Activated T-cell treated with anti-CD3 and anti-CD28 coated beads for 24 hours (primary cell): ENCODE measurements at places on chromosomes 1 and 21.

GRCh38 chr1:5973771-5974170 is 18.5 kb downstream of the NPHP4 start:
- no peak for DNase-seq

DNA sequence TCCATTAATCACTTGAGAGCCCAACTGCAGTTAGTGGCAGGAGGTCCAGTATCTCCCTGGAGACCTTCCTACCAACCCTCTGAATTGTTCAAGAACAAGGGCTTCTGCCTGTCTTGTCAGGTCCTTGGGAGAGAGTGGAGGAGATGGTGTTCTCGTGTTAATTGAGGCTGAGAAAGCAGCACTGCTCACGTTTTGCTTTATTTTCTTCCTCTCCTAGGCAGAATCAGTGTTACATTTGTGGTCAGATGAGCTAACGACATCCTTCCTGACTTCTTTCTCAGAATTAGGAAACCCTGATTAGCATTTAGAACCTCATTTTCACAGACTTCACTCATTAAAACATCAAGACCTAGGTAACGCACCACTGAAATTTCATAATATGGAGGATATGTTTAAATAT is 26.4 kb upstream of the LRIG2 start:
- DNase-seq: no peak

DNA sequence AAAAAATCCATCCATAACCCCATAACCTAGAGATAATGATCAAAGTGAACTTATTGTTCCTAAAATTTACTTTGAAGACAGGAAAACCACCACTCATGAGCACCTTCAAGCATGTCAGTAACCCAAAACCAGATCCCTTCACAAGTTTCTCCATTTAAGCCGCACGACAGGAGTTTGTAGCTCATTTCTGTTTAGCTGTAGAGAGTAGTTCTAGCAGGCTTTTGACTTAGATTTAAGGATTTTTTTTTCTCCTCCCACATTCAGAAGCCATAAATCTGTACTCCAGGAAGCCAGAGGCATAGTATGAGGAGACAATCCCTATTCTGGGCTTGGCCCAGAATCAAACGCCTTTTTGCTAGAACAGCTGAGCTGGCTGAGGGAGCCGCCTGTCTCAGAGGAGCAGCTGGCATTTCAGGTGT is 25.6 kb downstream of the TOMM20 start:
- DNase-seq: no peak

GRCh38 chr1:192861860-192862259 is 53.0 kb downstream of the RGS2 start:
- no peak for DNase-seq

DNA sequence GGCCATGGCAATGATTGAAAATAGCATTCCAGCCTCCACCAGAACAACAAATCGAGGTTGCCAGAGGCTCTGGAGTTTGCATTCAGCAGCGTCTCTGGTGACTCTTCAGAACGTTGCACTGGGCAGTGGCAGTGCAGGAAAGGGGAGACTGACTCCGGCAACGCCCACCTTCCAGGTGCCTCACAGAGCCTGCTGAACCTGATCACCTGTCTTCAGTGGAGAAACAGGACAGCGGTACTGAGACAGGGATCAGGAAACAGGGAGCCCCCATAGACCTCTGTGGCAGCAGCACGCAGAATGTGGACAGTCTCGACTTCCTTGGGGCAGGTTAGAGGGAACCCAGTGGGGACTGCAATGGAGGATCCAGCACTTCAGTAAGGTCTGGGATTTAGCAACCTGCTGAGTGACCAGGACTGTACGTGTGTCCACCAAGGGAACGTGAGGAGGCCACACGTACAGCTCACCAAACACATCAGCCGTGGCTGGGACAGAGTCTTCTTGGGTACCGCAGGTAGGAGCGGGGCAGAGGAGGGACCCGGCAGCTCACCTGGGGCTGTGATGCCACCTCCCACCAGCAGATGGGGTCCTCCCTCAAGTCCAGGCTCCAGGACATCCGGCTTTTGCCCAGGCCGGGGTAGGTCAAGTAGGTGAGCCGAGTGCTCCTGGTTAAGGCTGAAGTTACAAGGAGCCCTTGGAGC is 128.6 kb downstream of the PRDM2 start:
- no peak for DNase-seq

- no peak for DNase-seq
Observed at GRCh38 chr1:61241973-61242381, 159.6 kb downstream of the NFIA start.

- DNase-seq: no peak
Observed at GRCh38 chr1:212554401-212554800, 54.2 kb upstream of the ATF3 start.

- no peak for DNase-seq
Observed at GRCh38 chr1:17272646-17273045, 23.7 kb downstream of the PADI3 start.

DNA sequence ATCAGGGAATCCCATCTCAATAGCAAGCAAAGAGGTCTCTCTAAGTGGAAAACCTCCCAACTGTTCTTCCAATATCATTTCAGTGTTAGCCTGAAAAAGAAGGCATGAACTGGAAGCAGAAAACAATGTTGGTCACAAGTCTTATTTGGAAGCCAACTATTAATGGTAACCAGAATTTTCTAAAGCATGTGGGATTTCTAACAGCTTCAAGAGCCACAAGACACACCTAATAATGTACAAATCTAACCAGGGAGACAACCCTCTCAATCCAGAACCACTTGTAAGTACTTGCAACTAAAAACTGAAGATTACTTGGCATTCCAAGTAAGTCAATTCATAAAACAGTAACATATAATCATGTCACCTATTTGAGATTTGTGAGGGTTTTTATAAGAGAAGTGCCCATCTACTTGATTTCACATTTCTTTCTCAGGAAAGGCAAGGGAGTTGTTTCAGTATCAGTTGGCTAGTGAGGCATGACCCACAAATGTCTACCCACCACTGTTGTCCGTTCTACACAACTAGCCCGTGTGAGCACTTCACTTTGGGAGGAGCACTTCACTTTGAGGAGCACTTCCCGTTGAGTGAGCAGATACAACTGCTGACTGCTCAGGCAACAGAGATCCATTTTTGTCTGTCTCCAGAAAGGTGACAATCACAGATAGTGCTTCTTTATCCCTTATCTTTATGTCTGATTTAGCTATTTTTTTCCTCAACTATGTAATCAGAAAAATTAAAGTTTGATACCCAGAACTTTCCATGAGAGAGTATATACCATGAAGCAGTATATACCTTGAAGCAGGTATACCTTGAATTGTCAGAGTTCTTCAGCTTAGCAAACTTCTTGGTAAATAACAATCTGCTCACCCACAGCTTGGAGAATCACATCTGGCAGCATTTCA is 11.1 kb downstream of the STX6 start:
- DNase-seq: no peak

GRCh38 chr1:163203561-163203960 is 845 bp upstream of the RGS5 start:
- DNase-seq: no peak

DNA sequence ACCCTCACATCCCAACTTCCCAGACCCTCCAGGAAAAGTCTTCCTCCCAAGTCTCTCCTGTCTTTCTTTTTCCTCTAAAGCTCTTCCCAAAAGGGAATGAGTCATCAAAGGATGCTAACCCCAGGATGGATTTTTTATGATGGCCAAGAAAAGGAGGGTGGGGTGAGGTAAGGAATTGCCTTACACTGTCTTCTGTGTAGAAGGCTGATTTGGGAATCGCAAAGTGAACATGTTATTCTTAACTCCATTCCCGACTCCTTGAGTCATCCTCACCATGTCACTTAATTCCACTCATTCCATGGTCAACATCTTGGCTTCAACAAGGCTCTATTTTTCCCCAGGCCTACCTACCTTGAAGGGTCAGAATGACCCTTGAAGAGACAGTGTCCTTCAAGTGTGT is 44.0 kb downstream of the TBX15 start:
- DNase-seq: no peak

GRCh38 chr1:9443913-9444445 is 95.3 kb upstream of the SLC25A33 start:
- no peak for DNase-seq

DNA sequence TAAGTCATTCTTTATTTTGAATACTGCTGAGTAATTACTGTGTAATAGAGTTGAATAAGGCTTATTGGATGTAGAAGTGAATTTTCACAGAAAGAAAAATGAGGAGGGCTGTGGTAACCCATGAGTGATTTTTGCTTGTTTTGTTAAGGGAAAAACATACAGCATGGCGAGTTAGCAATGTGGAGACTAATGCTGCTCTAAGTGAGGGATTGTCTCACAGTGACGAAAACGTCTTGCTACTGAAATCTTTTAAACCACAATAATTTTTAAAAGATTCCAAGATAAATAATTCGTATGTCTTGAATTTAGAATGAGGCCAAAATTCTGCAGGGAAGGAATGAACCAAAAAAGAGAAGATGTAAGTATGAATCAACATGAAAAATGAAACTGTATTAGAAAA is 16.2 kb upstream of the PLA2G4A start:
- DNase-seq: no peak

- no peak for DNase-seq
Observed at GRCh38 chr1:82143108-82143833, 342.5 kb downstream of the ADGRL2 start.

- DNase-seq: no peak
Observed at GRCh38 chr21:38520511-38520910, 22.2 kb upstream of the ERG start.

GRCh38 chr1:18901147-18901951 is 1.0 kb downstream of the ALDH4A1 start:
- no peak for DNase-seq

GRCh38 chr21:27513016-27513415 is 546.1 kb upstream of the ADAMTS5 start:
- DNase-seq: no peak

- no peak for DNase-seq
Observed at GRCh38 chr1:167645140-167645541, 15.1 kb downstream of the RCSD1 start.

- no peak for DNase-seq
Observed at GRCh38 chr1:60960891-60961461, 121.4 kb upstream of the NFIA start.

GRCh38 chr21:34122047-34122446 is 48.7 kb downstream of the MRPS6 start:
- no peak for DNase-seq

DNA sequence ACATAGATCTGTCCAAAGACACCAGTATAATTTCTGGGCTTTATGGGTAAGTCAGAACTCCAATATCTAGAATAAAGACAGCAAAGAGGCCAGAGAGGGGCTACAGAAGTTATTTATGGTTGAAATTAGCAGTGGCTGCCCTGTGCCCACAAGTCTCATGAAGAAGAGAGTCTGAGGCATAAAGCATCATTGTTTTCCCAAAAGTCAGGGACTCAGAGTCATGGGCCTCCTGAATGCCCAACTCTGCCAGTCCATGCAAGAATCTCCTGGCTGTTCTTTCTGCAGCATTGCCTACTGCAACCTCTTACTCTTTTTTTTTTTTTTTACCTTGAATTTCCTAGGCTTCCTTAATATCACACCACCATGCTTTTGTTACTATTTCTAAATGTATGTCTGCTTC is 49.6 kb downstream of the PLPP3 start:
- DNase-seq: no peak

DNA sequence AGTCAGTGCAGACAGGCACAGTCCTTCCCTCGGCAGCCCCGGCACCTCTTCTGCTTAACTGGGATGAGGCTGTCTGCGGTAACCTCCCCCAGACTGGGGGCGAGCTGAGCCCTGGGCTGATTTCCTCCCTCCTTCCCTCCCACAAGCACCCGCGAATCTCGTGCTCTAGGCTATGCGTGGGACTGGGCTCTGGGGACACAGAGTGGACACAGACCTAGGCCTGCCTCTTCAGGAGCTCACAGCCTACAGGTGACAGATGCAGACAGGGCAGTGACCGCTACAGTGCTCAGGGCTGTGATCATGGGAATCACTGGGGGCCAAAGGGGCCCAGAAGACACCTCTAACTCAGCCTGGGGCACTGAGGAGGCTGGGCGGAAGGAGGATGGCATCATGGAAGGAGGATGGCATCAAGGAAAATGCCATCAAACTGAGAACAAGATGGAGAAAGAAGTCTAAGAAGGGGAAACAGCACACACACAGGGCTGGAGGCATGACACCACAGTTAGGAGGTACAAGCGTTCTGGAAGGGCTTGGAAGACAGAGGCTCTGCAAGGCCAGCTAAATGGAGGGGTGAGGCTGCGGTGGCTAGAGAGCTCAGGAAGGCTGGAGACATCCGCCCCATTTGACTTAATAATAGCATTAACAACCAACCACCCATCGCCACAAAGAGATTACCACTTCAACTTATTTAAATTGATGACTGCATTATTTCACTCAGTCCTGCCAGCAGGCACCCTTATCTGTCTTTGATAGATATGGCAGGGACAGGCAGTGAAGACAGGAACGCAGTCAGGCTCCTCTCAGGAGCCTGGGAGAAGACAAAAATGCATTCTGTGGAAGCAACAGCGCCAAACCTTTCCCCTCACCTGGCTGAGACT is 4.2 kb downstream of the TTC39A start:
- DNase-seq: no peak

GRCh38 chr21:39669976-39670661 is 57.4 kb downstream of the B3GALT5 start:
- DNase-seq: no peak

DNA sequence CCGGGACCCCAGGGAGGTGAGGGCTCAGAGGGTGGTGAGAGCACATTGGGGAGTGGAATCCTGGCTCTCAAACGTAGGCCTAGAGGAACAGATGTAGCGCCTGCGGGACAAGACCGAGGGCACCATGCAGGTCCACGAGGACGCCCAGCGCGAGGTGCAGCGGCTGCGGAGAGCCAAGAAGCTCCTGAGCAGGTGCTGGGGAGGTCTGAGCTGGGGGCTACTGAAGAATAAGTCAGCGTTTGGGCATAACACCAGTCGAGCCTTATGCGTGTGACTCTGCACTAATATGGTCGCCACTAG is 2.6 kb upstream of the NBPF3 start:
- no peak for DNase-seq

DNA sequence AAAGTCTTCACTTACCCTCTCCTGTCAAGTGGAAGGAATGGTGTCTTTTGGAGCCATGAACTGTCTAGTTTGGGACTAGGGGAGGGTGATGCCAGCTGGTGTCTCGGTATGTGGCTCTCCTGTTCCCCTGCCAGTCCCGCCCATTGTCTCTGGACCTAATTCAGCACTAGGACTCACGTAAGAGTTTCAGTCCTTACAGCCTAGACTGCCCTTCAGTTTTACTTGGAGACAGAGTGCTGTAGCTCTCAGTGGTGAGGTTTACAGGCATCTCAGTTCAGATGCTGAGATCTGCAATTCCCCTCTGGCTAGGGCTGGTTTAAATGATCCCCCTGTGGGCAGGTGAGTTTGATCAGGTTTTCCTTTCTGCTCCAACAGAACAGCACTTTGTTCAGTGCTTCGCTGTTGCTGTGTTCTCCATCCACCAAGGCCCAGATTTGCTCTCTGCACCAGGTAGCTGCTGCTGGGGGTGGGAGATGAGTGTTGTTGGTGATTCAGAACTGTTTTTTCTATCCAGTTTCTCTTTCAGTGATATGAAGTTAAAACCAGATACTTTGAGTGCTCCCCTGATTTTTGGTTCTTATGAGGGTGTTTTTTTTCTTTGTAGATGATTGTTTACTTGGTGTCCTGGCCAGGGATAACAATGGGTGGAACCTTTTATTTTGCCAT is 198.3 kb upstream of the RNPC3 start:
- DNase-seq: no peak

- DNase-seq: no peak
Observed at GRCh38 chr1:99374109-99374508, 109.8 kb downstream of the PLPPR4 start.

GRCh38 chr1:21724098-21724497 is 54.9 kb upstream of the RAP1GAP start:
- no peak for DNase-seq
